ENCODE measurements at places on chromosomes 4 and X.

DNA sequence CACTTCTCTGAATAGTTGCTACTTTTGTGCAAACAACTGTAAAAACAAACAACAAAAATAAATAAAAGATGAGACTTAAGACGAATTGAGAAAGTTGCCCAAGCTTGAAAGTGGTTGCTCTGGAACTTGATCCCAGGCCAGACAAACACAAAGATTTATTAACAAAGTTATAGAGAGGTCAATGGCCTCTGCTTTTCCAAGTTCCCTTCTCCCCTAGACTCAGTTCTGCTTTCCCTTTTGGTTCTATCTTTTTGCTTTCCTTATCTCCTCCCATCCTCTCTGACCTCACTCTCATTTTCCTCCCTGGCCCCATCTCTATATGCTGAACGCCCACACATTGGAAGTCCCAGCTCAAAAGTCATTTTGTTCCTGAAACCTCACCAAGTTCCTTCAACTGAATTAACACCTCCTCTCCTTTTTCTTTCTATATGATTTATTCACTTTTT, 82.7 kb downstream of the MXRA5 start:
- DNase-seq = no peak

DNA sequence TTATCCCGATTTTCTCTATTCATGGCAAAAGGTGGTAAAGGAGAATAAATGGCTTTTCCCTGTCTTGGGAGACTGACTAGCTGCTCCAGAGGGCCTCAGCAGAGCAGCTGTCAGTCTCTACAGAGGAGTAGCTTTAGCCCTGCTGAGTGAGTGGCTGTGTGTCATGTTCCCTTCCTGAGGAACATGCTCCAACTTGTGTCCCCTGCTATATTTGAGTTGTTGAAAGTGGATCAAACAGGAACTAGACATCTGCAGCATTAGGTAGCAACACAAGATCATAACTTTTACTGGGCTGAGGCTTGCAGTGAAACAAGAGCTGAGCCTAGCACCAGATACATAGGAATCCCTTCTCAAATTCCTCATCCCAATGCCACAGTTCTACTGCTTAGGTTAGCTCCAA, 26.7 kb upstream of the PLAC1 start:
- DNase-seq = no peak

DNA sequence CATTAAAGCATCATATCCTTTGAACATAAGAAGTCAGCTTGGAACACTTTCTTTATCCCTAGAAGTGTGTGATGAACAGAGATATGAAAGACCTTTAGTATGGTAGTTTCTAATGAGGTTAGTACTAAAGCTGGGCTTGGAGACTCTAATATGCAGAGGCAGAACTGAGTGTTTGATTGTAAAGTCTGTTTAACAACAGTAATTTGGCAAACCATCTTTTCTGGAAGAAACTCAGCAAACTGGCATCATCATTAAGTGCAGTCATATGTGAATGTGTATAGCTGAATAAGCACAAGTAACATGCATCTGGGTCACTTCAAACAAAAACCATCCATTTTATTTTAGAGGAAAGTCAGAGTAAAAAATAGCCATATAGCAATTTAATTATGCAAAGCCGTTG, 385.9 kb upstream of the MAD2L1 start:
- no peak for DNase-seq

DNA sequence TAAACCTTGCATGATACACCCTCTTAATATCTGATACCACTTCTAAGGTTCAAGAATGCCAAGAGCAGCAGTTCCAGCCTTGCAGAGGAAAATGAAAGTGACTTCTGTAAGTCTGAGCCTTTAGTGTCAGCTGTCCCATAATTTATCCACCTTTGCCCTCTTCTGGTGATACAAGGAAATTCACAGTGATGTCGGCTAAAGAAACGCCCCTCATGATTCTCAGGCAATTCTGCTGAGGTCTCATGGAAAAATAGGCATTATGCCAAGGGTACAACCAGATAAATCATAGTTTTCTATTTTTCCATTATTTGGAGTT, 172.2 kb upstream of the CXCL13 start:
- DNase-seq = peak; percentile 41

GRCh38 chr4:56026596-56026995, 77.9 kb downstream of the CEP135 start:
- DNase-seq = no peak

GRCh38 chr4:7530082-7530481, 95.4 kb upstream of the PSAPL1 start:
- DNase-seq = no peak
